ENCODE measurements at places on chromosomes 1 and 21.

DNA sequence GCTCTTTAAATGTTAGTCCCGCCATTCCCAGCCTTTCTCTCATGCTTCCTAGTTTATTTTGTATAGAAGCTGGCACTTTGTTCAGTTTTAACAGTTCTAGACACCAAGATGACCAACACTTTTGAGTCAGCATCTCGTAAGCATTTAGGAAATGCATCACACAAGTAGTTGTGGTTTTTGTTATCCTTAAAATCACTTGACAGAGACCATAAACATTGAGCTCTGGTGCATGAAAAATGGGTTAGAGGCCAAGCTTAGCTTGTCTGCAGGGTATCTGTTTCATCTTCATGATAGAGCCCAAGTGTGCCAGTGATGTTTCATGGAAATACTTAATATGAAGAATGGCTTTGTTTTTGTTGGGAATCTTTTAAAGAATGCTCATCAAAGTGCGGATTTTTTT lies 159.7 kb downstream of the DISP1 start:
- no peak for DNase-seq

DNA sequence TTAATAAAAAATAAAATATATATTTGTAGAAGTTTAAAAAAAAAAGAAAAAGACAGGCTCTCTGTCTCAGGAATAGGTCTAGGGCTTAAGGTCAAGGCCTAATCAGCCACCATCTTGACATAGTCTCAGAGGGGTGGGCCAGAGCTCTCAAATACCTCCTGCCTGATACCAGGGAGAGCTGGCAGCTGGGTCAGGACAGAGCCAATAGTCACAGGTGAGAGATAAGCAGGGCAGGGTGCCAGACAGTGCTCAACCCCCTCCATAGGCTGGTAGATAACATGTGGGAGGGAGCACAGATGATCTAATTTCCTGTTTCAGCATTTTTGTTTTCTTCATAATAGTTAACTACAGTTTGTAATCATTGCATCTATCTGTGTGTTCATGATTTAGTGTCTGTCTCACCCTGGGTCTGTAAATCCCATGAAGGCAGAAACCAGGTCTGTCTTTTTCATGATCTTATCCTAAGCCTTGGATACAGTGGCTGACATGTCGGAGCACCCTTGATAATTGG lies 152.0 kb upstream of the GRIK3 start:
- DNase-seq: no peak

DNA sequence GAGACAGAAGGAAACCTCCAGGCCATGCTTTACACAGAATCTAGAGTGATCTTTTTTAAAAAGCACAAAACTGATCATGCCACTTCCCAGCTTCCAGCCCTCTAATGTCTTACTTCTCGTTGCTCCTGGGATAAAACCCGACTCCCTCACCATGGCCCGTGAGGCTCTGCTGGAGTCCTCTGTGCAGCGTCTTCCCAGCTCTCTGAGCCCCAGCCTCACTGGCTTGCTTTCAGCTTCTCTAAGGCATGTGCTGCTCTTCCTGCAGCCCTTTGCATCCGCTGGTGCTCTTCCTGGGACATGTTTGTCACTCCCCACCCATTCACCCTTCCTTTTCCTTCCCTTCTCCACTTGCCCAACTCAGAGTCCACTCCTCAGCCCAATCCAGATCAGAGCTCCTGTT lies 184.1 kb downstream of the AK5 start:
- DNase-seq: no peak

GRCh38 chr1:19651141-19651737 lies 7.1 kb downstream of the NBL1 start:
- DNase-seq: no peak

DNA sequence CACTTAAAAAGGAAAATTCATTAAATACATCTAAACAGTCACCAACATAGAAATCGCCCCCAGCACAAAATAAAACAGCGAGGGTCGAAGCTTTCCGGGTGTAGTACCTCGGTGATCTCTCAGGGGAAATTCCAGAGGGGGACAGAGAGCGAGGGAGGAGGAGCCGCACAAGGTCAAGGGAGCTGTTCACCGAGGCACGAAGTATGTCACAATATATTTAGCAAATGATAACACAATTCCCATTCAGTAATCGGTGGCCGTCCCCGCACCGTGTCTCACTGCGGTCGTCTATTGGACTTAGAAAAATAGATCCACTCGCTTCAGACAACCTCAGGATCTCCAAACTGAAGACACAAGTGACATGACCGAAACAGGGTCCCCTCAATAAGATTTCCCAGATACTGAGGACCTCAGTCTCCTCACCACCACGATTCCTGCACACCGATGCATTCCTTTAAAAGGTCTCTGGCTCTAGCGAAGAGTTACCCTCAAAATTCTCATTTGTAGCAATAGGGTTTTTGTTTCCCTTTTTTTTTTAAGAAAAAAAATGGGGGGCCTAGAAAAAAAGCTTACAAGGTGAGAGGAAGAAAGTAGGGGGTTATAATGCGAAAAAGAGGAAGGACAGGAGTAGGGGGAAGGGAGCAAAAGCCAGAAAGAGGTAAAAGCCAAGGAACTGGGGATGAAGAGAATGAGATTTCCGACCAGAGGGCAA lies 1.1 kb downstream of the LPGAT1 start:
- no peak for DNase-seq

Data from cortex of kidney (tissue), 1 donor.